Right cardiac atrium (tissue), 5 donors: ENCODE measurements at places on chromosomes 1 and 21. TPM values are rescaled to one million over a fixed set of nuclear protein-coding genes. Genes with fewer than 3 reads are reported as not detected.

The SH2D1B gene
- not detected for total RNA-seq

GRCh38 chr1:229344937-229345684 is 2.3 kb upstream of the CCSAP start:
- DNase-seq = no peak

DNA sequence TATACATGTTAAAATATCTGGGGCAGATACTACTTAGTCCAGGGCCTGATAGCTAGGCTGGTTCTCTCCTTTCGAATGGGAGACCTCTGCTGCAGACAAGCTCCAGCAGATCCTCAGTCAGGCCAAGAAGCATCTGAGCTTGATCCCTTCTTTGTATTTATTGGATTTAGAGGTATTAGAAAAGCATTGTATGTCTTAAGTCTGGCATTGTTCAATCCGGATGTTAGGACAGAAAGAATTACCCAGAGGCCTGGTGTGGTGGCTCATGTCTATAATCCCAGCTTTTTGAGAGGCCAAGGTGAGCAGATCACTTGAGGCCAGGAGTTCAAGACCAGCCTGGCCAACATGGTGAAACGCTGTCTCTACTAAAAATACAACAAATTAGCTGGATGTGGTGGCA is 21.2 kb upstream of the EYA3 start:
- no peak for DNase-seq

- DNase-seq = no peak
Observed at GRCh38 chr1:152109231-152109997, 5.8 kb downstream of the TCHH start.

DNA sequence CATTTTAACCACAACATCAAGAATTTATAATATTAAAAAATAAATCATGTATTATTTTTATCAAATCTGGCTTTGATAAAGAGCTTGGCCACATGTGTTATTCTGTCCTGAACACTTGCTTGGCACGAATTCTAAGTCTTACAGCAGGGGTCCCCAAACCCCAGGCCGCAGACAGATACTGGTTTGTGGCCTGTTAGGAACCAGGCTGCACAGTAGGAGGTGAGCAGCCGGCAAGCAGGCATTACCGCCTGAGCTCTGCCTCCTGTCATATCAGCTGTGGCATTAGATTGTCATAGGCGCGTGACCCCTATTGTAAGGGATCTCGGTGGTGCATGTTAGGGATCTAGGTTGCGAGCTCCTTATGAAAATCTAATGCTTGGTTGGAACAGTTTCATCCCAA is 127.6 kb upstream of the IVNS1ABP start:
- no peak for DNase-seq

DNA sequence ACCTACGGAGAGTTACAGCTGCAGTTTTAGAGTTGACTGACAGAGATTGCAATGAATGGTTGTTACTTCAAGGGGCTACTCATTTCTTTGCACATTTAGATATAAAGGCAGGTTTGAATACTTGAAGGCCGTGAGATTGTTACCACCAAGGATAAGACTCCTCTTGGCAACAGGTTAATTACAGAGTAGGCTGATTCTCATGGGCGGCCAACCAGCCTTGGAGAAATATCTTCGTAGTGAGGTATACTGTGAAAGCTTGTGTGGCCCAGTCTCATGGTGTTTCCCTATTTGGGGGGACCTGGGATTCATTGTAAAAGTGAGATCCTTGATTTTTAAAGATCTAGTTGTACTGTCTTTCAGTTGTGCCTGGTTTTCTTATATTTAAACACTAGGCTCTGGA is 103.2 kb upstream of the OLFM3 start:
- DNase-seq = no peak

DNA sequence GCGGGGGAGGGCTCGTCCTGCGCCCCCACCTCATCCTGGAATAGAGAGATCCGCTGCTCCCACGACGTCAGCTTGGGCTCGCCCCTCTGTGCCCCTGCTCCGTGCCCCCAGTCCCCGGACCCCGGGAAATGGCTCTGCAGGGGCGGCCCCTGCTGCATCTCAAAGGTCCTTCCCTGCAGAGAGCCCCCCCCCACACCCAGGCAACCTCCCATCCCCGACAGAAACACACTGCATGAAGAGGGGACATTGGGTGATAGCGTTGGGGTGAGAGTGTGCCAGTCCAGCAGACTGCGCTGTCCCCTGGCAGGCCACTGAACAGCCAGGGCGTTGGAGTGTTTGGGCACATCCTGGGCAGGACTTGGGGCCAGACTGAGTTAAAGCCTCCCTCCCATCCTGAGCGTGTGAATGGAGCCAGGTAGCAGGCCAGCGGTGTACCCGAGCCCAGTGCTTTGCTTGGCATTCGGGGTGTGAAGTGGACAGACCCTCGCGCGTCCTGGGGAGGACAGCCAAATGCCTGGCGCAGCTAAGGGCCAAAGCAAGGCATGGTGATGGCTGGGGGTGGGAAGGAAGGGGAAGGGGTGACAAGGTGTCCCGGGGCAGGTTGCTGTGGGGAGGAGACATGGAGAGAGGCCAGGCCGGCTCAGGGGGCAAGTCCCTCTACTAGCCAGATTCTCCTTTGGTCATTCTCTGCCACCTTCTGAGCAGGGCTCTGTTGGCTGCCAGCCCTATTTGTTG is 633 bp upstream of the ETNK2 start:
- DNase-seq = no peak
